ENCODE measurements at places on chromosomes 2 and 18.

DNA sequence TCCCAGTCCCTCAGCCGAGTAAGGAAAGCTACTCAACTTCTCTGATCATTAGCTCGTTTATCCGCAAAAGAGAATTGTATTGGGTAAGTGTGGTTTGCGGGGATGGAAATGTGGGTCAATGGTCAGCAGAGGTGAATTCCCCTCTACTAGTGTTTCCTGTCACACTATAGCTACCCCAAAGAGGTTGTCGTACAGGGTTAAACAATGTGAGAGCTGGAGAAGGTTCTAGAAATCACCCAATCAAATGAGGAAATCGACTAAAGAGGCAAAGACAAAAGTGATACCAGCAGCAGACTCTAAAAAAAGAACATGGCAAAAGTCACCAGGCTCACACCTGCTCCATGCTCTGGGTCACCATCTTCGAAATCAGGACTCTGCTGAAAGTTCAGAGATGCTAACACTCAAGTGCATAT, 144.7 kb upstream of the ITGA4 start:
- no peak for DNase-seq

- DNase-seq = no peak
Measured at GRCh38 chr2:236928380-236929037, 157.2 kb upstream of the COPS8 start.

DNA sequence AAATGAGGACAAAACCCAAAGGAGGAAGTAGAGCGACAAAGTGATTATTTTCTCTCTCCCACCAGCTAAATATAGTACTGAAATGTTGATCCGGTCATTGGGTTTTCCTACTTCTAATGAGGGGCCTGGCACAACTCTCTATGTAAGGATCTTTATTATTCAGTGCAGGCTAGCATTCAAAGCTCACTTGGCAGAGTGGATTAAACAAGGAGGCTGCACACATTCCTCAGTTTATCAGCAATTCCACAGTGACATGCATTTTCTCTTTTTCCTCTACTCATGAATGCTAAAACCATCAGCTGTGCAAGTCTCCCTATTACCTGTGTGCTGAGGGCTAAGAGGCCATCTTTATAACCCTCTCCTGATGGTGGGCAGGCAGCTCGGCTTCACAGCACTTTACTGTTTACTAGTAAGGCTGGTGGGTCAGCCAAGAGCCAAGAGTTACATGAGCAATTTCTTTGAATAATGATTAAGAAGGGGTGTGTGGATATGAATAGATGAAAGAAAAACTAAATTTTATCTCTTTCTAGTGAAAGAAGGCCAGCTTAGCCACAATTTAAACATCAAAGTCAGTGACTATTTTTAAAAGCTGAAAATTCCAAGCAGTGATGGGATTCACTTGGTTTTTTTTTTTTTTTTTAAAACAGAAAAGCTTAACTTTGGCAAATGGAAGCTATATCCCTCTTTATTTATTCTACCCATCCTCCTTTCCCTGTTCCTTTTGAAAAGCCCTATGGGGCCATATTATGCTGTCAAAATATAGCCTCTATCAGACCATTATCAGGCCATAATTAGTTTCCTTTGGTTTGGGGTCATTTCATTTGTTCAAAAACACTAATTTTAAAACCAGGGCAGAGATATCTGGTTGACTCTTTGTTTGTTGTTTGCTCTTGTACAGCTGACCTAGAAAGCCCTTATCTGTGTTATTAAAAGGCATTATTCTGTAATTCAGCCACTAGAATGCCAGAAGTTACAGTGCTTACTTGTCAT, 111.0 kb downstream of the RBM43 start:
- DNase-seq = no peak

DNA sequence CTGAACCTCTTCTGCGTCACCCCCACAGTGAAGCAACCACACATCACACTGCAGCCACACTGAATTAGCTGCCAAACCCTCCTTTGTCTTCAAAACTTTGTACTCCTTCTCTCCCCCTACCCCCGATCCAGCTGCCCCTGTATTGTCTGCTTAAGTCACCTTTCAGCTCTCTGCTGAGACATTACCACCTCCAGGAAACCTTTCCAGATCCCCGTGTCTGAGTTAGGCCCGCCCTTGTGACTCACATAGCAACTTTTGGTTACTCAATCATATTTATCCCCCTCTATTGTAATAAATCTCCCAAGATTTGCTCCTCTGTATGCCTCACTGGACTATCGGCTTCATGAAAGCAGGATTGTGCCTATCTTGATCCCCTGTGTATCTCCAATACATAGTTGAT, 82.8 kb upstream of the CDCA7 start:
- DNase-seq = no peak

- DNase-seq = no peak
Measured at GRCh38 chr2:23757686-23758433, 169.1 kb downstream of the ATAD2B start.

- DNase-seq = no peak
Measured at GRCh38 chr2:217655651-217656050, 347.1 kb downstream of the TNS1 start.

GRCh38 chr18:46676182-46676835, 19.3 kb upstream of the LOXHD1 start:
- DNase-seq = no peak

DNA sequence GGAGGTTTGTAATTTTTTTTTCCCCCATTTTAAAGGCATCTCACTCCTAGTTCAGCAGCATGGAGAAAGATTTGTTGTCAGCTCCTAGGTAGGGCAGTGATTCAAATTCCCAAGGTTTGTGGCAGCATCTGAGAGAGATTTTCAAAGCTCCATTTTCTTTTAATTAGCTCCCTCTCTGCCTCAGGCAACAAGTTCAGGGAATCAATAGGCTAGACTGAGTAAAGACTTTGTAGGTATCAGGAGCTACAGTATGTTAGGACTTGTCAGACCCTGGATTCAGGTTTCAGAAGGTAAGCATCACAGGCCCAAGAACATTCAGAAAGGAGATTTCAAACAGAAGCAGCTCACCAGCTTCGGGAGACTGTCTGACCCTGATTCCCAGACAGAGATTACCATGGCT, 273.3 kb upstream of the ERBB4 start:
- DNase-seq = no peak

DNA sequence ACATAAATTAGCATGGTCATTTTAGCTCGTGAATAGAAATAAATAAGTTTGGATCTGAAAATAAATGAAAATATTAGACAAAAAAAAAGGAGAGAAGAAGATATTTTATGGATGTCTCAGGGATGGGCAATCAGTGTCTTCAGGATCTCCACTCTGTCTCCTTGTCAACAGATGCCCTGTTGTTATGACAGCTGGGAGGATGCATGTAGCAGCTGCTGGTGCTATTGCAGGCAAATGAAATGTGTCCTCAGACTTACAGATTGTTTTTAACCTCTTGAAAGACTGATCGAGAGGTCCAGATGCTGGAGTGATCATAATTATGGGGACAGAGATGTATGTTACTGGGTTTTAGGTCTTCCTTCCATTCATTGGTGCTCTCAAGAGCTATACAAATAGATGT, 24.7 kb upstream of the ARL4C start:
- no peak for DNase-seq

DNA sequence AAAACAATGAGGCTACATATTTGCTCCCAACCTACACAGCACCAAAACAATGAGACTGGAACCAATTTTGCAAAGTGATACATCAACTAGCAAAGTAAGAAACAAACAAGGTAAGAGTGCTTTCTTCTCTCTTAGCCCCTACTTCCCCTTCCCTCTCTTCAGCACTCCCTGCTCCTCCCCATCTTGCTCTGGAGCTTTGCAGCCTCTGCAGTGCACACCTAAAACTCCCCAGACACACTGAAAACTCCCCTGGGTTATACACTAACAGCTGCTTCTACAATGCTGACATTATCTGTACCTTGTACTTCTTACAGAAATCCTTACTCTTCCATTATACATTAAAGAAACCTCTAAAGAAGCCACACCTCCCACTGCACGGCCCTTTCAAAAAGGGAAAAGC, 93.7 kb downstream of the RBMS1 start:
- no peak for DNase-seq

DNA sequence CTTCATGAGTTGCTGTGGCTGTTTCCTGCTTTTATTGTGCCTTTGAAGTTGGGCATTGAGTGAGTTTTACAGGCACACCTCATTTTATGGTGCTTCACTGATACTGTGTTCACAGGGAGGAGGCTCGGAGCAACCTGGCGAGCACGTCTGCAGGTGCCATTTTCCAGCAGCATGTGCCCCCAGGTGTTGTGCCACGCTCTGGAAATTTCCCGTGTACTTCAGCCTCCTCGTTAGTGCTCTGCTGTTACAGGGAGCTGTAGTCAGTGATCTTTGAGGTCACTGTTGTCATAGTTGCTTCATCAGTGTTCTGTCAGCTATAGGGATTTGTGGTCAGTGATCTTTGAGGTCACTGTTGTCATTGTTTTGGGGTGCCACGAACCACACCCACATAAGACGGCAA, 20.1 kb downstream of the CTDP1 start:
- no peak for DNase-seq

DNA sequence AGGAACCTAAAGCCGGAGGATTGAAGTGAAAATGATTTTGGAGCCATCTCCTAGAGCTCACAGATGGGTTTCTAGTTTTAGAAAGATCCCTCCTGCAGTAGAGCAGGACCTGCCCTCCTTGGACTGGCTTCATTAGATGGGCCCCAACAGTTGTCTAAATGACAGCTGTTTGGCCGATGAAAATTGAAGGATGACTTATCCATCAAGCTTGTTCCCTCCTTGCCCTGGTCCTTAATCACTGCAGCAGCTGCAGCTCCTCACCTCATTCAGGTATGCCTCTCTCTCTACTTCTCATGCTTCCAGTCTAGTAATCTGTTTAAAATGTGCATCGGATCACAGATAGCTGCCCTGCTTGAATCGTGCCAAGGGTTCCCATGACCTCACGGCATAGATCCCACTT, 677.6 kb downstream of the BCL11A start:
- DNase-seq = no peak

DNA sequence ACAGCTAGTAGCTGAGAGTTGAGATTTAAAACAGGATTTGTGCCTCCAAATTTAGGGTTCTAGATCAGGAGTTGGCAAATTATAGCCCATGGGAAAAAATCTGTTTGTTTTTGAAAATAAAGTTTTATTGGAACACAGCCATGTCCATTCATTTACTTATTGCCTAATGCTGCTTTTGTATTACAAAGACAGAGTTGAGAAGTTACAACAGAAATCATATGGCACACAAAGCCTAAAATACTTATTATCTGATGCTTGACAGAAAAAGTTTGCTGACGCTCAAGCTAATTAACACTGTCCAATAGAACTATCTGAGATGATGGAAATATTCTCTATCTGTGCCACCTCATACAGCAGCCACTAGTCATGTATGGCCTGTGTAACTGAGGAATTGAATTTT, 229.1 kb upstream of the RASGRP3 start:
- DNase-seq = no peak

DNA sequence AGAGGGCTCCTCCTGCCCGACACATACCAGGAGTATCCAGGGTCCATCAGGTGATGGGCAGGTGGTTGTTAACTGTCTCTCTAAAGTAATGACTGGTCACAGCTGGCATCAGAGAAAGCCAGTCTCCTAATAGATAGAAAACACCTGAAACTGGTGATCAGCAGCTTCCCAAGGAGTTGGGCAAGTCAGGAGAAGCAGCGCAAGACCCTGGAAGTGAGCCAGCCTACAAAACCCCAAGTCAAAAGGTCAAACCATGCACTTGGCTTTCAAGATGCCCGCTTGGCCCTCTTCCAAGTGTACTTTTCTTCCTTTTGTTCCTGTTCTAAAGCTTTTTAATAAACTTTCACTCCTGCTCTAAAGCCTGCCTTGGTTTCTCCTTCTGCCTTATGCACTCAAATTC, 815.2 kb downstream of the DCDC2C start:
- no peak for DNase-seq

All from activated CD8-positive, alpha-beta memory T cell treated with anti-CD3 and anti-CD28 coated beads for 1 hour (primary cell).